Central memory CD8-positive, alpha-beta T cell (primary cell): ENCODE measurements at places on chromosomes 1 and 21.

DNA sequence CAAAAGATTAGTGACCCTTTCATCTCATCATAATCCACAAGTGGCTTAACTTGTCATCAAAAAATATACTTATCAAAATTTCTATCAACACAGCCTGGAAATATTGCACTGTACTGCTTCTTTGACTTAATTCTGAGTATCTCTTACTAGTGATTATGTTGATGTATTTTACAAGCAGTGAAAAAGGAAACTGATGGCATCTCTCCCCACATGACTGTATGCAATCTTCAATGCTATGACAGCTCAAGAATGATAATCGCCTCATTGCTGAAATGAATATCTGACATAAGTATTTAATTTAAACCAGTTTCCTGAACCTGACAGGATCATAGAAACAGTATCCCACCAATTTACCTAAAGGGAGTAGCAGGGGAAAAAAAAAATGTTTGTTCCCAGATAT lies 79.5 kb downstream of the DPYD start:
- no peak for DNase-seq

DNA sequence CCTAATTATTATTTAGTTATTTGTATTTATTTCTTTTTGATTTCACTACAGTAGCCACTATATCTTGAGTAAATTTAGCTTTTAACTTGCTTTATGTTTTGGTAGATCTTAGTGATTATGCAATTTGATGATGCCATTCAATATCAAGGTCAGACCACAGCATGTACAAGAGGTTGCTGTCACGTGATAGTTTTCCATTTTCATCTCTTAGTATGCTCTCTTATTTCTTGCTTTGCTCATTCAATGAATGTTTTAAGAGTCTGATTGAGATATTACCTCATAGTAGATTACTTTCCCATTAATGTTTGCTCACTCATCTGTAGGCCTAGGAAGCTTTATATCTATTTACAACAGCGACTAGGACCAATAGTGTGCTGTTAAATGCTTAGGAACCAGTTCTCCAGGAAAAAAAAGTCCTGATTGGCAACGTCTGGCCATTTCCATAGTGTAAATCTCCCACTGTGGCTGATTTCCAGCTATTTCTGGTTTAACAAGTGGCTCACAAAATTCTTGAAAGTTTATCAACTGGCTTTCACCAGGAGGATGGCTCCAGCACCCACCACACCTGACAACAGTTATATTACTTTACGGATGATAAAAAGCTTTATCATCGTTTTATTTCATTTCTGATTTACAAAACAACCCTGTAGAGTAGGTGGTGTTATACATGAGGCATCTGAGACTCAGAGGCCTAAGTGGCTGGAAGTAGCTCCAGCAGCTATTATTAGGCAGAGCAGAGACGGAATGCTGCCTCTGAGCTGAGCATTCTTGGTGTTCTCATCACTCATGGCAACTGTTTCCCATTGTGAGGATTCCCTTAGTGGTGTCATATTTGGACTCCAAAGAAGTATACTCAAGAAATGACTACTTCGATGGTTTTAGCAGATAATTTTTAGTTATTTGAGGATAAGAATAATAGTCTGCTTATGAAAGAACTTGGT lies 235.2 kb downstream of the DISC1 start:
- DNase-seq, result no peak

DNA sequence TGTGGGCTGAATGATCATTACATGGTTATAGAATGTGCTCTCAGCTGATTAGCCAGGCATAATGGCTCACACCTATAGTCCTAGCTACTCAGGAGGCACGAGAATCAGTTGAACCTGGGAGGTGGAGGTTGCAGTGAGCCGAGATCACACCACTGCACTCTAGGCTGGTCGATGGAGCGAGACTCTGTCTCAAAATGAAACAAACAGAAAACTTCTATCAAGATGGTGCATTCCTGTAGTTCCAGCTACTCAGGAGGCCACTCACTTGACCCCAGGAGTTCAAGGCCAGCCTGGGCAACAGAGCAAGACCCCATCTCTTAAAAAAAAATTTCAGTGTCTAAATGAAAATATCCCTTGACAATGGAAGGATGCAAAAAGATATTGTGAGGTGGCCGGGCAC lies 10.9 kb downstream of the TIMM17A start:
- DNase-seq, result no peak

GRCh38 chr1:1833456-1833855 lies 55.2 kb upstream of the NADK start:
- DNase-seq, result no peak

GRCh38 chr1:224498574-224499170 lies 64.1 kb upstream of the WDR26 start:
- DNase-seq, result no peak
